ENCODE measurements at places on chromosomes 12 and 14.

GRCh38 chr14:49654511-49654910, 19.5 kb upstream of the DNAAF2 start:
- DNase-seq, result no peak

- no peak for DNase-seq
Measured at GRCh38 chr12:92155733-92156132, 10.1 kb upstream of the BTG1 start.

DNA sequence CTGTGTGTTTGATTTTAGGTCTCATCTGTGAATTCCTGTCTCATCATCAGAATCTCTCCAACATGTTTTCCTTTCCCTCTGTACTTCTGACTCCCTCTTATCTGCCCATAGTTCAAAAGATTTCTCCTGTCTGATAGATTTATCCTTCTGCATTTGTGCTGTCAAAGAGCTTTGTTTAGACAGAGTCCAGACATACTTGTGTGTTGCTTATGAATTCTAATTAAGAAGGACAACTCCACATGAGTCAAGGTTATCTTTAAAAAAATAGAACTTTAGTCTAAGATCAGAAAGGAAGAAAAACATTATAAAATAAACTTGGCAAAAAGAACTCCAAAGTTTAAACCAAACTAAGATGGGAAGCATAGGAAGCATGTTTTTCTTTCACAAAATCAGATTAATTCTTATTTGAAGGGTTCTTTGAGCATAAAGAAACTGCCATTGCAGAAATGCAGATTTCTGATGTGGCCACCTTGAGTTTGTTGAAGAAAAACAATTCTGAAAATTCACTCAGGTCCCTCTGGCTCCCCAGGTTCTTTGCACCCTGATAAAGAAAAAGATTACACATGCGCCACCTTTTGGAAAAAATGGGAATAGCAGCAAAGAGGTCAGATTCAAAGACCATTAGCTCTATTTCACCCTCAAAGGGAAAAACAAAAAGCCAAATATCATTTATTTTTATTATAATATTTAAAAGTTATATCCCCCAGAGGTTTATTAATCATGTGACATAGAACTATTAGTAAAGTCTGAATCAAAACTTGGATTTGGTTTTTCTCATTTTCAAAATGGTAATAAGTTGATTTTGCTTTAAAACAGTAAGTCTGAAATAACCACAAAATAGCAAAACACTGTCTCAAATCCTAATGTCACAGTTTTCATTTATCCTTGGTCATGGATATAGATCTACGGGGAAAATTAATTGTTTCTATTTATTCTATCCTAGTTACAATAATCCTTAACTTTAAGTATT, 143.7 kb upstream of the DCN start:
- DNase-seq, result no peak

DNA sequence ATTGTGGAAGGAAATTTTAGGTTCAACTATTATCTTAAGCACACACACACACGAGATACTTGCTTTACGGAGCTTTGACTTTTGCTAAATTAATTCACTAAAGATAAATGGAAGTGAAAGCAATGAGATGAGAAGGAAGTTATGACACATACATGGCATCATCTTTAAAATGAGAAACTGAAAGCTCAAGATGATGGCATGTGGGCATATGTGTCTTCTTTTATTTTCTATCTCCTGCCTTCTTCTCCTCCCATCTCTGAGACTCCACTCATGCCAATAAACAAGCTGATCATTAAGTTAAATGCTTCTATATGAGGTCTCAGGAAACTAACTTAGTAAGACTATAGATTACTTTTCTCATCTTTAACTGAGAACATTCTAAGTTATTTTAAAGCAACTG, 216.7 kb downstream of the MED13L start:
- DNase-seq, result no peak

DNA sequence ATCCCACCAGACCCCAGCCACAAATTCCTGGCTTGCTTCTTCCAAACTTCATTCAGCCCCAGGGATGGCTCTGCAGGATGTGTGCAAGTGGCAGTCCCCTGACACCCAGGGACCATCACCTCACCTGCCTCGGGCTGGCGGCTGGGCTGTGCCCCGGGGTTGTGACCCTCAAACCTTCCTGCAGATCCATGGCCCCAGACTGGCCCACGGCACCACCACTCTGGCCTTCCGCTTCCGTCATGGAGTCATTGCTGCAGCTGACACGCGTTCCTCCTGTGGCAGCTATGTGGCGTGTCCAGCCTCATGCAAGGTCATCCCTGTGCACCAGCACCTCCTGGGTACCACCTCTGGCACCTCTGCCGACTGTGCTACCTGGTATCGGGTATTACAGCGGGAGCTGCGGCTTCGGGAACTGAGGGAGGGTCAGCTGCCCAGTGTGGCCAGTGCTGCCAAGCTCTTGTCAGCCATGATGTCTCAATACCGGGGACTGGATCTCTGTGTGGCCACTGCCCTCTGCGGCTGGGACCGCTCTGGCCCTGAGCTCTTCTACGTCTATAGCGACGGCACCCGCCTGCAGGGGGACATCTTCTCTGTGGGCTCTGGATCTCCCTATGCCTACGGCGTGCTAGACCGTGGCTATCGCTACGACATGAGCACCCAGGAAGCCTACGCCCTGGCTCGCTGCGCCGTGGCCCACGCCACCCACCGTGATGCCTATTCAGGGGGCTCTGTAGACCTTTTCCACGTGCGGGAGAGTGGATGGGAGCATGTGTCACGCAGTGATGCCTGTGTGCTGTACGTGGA, at the start of gene PSMB11:
PSMB11 (plus strand) TSS at position 51 of the 804 bp plus-strand sequence; CDS start at position 65, 14 bp downstream.
- DNase-seq, result no peak

GRCh38 chr12:65275627-65276026, 2.9 kb upstream of the MSRB3 start:
- DNase-seq, result no peak

DNA sequence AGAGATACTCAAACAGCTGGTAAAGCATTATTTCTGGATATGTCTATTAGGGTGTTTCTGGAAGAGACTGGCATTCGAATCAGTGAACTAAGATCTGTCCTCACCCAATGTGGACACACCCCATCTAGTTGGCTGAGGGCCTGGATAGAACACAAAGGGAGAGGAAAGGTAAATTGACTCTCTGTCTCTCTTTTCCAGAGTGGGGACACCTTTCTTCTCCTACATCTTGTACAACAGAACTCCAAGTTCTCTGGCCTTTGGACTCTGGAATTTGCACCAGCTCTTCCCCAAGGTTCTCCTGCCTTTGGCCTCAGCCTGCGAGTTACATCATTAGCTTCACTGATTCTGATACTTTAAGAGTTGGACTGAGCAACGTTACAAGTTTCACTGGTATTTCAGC, 1253.9 kb downstream of the SLC16A7 start:
- no peak for DNase-seq

DNA sequence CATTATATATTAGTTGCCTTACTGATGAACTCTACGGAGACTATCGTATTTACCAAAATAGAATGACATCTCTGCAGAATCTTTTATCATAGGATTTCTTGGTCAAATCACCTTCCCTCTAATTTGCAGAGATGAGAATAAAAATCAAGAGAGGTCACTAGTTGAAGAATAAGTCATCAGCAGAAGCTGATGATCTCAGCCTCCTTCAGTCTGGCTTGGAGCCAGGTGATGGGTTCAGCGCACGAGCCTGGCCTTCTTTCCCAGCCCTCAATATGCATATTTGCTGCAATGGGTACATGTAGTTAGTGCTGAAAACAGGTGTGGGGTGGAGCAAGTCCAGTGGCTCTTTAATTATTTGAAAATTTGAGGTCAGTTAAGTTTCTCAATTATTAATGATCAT, 19.2 kb upstream of the EMP1 start:
- no peak for DNase-seq

- DNase-seq, result no peak
Measured at GRCh38 chr14:73365727-73366126, 92.6 kb downstream of the NUMB start.

GRCh38 chr14:50233166-50233950, 2.0 kb upstream of the SOS2 start:
- no peak for DNase-seq

DNA sequence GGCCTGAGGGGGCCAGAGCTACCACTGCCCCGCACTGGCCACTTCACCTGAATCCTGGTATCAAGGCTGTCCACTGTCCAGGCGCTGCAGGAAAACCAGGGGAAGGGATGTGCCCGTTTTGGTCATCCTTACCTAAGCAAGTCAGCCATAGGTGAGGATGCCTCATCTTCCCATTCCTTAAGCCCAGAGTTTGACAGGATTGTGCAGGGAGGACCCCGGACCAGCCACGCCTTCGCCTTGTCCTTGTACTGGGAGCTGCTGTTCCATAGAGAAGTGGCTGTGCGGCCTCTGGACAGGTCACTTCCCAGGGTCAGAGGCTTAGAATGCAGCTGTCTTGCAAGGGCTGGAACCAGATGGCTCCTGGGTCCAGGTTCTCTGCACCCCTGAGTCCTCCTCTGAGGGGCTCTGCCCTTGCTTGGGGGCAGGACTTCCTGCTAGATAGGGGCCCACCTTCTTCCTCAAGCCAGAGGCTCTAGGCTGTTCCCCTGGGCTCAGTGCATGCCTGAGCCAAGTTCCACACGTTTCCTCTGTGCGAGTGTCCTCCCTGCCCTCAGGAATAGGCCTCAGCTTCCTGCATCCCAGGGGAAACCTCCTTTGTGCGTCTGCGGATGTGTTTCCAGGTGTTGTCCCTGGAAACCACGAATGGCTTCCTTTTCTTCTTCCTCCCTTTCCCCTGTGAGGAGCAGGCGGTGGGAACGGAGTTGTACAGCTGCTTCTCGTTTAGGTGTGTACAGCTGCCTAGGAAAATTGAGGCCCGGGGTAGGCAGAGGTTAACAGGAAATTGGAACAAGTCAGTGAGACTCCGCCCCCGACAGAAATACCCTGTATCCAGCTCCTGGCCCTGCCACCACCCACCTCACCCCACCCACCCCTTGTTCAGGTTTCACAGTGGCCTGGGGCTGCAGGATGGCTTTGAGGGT, 54.3 kb upstream of the RIN3 start:
- no peak for DNase-seq
